Left renal cortex interstitium (tissue), 4 donors: ENCODE measurements at places on chromosomes 16 and 17. TPM values are rescaled to one million over a fixed set of nuclear protein-coding genes. Genes with fewer than 3 reads are reported as not detected.

Gene STX1B
- polyA plus RNA-seq = 0.73 TPM

Gene NOS2
- polyA plus RNA-seq = 1.7 TPM

Gene PGAP6
- polyA plus RNA-seq = 70.8 TPM

DNA sequence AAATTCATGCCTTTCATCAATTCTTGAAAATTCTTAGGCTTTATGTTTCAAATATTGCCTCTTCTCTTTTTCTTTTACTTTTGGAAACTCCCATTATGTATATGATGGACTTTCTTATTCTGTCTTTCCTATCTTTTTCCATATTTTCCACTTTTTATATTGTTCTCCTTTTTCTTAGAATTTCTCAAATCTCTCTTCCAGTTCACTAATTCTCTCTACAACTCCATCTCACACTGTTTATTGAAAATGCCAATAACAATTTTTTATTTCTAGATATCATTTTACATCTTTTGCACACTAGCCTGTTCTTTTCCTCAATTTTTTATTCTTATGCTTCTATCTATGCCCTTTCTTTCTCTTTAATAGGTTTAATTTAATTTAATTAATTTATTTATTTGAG, 43.8 kb upstream of the EFCAB3 start:
- DNase-seq = no peak

DNA sequence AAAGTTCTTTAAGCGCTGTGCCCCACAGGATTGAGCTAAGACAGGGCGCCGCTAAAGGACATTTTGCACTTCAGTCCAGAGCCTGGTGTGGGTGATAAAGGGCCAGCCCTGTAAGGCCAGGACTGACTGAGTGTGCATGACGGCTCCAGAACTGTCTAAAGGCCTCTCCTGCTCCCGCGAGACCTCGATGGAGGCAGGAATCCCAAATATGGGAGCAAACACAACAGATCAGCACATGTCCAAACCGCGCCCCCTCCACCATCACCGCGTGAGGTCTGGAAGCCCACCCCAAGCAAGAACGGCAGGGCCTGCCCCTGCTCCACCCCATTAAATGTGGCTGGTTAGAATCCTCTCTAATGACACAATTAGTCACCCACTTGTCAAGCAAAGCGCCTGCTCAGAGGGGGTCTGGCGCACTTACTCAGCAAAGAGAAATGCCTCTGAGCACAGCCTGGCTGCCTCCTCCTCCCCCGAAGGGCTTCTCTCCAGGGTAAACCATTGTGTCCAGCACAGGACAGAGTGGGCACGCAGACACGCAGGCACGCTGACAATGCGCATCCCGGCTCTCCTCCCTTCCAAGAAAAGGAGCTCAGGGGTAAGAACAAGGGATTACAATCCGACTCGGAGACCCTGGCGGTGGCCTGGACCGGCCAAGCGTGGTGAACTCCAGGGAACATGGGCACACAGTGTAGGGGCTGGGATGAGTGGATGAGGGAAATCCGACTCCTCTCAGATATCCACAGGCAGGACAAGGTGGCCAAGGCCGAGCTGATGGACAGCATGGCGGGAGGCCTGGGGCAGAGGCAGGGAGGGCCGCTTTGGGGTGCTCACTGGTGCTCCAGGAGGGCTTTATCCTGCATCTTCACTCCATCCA, 1.5 kb downstream of the MXRA7 start:
- DNase-seq = no peak

GRCh38 chr16:54862529-54862928, 68.1 kb upstream of the IRX5 start:
- no peak for DNase-seq
